ENCODE measurements at places on chromosomes 6 and 20. TPM values are rescaled to one million over a fixed set of nuclear protein-coding genes. Genes with fewer than 3 reads are reported as not detected.

Gene MCCD1
- not detected for total RNA-seq

Gene EYA2
- 4.5 TPM for total RNA-seq

- no peaks in the 10 kb centered on the region for H3K27me3 ChIP-seq
- H3K36me3 ChIP-seq = no peaks in the 10 kb centered on the region
- H3K4me3 ChIP-seq = no peak overlapping the region
- no peak overlapping the region for H3K27ac ChIP-seq
- no peak for DNase-seq
Observed at GRCh38 chr6:164273491-164273890, 859.0 kb downstream of the QKI start.

GRCh38 chr6:27126815-27127537 lies 120.5 kb upstream of the PRSS16 start:
- peak overlapping the region; percentile 51 for H3K27ac ChIP-seq
- H3K27me3 ChIP-seq = no peaks in the 10 kb centered on the region
- H3K4me3 ChIP-seq = peak overlapping the region; percentile 34
- DNase-seq = peak; percentile 93
- H3K36me3 ChIP-seq = no peaks in the 10 kb centered on the region

- H3K27me3 ChIP-seq = no peaks in the 10 kb centered on the region
- no peaks in the 10 kb centered on the region for H3K4me1 ChIP-seq
- H3K36me3 ChIP-seq = no peaks in the 10 kb centered on the region
- no peak overlapping the region for H3K27ac ChIP-seq
- H3K4me3 ChIP-seq = no peak overlapping the region
Observed at GRCh38 chr20:57908704-57909630, 199.2 kb upstream of the PMEPA1 start.

- H3K27ac ChIP-seq = no peak overlapping the region
- H3K4me3 ChIP-seq = no peak overlapping the region
- H3K36me3 ChIP-seq = no peaks in the 10 kb centered on the region
- peaks cover 16% of the 10 kb centered on the region for H3K4me1 ChIP-seq
Observed at GRCh38 chr6:75483136-75483952, 10.3 kb downstream of the FILIP1 start.

DNA sequence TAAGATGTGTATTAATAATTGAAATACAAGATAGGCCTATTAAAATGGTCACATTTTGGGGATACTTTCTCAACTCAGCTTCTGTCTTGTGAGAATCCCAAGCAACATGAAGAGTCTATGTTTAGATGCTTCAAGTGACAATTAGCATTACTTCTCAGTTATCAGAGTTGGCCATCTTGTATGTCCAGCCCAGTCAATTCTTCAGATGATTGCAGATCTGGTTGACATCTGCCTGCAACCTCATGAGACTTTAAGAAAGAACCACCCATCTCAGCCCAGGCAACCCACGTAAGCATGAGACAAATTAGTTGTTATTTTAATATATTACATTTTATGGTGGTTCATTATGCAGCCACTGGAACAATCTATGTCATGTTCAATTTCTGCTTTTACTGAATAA lies 256.5 kb downstream of the TENT5A start:
- no peaks in the 10 kb centered on the region for H3K4me1 ChIP-seq
- H3K36me3 ChIP-seq = no peaks in the 10 kb centered on the region
- no peak for DNase-seq
- H3K4me3 ChIP-seq = no peak overlapping the region

- H3K27ac ChIP-seq = no peak overlapping the region
- peaks cover 46% of the 10 kb centered on the region for H3K4me1 ChIP-seq
- no peaks in the 10 kb centered on the region for H3K36me3 ChIP-seq
- no peak for DNase-seq
- H3K27me3 ChIP-seq = no peaks in the 10 kb centered on the region
Observed at GRCh38 chr6:44054721-44055559, 72.3 kb downstream of the MRPL14 start.

DNA sequence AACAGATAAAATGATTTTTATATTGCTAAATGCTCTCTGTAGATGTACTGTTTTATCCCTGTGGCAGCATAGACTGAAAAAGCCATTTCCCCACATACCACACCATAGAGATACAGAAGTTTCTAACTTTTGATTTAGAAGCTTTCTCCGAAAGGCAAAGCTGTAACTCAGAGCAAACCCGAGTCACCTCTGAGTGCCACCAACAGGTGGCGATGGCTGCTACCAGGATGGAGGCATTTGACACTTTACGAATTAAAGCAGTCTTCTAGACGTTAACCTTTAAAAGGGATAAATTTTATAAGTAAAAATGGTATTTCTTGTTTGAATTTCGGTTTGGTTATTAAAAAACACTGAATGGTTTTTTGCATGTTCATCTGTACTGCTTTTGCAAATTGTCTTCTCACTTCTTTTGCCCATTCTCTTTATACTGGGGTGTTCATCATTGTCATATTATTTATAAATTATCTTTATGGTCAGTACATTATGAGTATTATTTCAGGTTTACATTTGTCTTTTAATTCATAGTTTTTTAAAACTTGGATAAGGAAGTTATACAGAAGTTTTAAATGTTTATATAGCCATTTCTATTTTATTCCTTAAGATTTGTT lies 201.0 kb upstream of the CEP162 start:
- H3K4me1 ChIP-seq = no peaks in the 10 kb centered on the region
- no peak overlapping the region for H3K27ac ChIP-seq
- no peak overlapping the region for H3K4me3 ChIP-seq
- peak; percentile 11 for DNase-seq
- peaks cover 10% of the 10 kb centered on the region for H3K27me3 ChIP-seq
- H3K36me3 ChIP-seq = no peaks in the 10 kb centered on the region

DNA sequence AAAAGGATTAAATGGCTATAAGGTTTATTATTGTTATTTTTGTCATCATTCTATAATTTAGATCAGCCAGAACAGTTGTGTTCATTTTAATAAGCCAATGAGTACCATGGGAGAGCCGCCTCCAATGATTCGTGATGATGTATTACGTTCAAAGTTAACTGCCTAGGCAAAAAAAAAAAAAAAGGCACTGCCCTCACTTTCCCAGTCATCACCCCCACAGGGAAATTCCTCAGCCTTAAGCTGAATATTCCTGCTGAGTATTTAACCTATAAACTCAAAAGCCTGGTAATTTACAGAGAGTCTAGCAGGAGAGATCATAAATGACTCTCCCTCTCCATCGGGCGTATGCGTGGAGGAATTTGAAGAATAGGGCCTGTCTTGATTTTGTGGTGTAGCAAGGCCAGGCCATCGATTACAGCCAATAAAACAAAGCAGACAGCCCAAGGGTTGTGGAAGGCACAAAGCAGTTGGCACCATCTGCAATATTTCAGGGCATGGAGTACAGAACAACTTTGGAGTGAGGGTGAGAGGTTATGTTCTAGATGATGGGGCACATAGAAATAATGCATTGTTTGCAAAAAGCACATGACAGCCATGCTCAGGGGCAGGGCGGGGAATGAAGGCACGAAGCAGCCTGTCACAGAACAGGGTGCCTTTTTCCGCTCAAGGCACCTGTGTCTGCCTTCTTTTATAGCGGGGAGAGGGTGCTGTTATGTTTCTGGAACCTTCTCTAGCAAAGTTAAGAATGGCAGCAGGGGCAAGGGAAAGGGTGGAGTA lies 138.2 kb upstream of the DTNBP1 start:
- H3K4me3 ChIP-seq = no peak overlapping the region
- no peaks in the 10 kb centered on the region for H3K36me3 ChIP-seq
- H3K4me1 ChIP-seq = no peaks in the 10 kb centered on the region
- H3K27ac ChIP-seq = no peak overlapping the region

DNA sequence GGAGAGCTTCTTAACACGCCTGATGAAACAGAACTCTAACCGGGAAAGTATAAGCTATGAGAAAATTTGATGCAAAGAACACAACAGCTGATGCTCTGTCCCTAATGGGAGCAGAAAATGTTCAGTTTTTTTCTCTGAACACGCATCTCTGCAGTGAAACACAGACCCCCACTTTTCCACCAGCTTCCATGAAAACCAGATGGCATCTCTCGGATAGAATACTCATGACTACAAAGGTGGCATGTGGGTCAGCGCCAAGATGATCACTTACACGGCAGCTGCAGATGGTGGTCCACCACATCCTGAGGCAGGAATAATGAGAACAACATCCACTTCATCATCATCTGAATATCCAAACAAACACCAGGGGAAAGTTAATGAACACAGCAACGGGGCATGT lies 85.2 kb upstream of the CNR1 start:
- H3K4me1 ChIP-seq = no peaks in the 10 kb centered on the region
- no peaks in the 10 kb centered on the region for H3K27me3 ChIP-seq
- no peak overlapping the region for H3K27ac ChIP-seq
- no peak overlapping the region for H3K4me3 ChIP-seq

GRCh38 chr20:24818056-24818455 lies 131.0 kb upstream of the CST7 start:
- H3K27ac ChIP-seq = no peak overlapping the region
- H3K4me1 ChIP-seq = no peaks in the 10 kb centered on the region
- H3K36me3 ChIP-seq = no peaks in the 10 kb centered on the region

DNA sequence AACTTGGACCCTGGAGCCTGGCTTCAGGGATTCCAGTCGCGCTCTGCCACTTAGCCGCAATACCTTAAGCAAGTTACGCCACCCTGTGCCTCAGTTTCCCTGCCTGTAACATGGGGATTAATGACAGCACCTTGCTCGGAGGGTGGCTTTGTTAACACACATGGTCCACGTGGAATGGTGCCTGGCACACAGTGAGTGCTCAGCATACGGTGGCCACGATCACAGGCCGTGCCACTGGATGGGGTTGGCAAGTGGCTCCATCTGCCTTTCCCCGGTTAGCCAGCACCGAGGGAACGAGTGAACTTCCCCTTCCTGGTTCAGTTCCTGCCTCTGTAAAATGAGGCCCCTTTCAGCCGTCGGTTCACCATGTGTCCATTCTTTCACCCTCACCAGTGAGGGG lies 17.2 kb downstream of the C6orf132 start:
- no peak for DNase-seq
- no peak overlapping the region for H3K4me3 ChIP-seq
- peaks cover 17% of the 10 kb centered on the region for H3K4me1 ChIP-seq
- peaks cover 4% of the 10 kb centered on the region for H3K36me3 ChIP-seq
- H3K27me3 ChIP-seq = no peaks in the 10 kb centered on the region

DNA sequence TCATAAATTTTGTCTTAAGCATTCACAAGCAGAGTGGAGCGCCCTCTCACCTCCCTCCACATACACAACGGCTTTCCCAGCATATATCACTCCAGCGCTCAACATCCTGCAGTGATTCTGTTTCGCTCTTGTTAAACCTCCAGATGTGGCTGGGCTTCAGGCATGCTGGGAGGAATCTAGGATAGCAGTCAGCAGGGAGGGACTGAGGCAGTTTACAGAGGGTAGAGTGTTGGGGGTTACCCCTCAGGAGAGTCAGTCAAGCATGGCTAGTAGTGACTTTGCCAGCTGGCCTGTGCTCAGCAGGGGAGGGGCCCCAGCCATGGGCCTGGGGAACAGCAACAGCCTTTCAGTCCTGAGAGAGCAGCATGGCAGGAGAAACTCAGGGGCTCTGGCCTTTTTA lies 161.4 kb upstream of the FLRT3 start:
- H3K4me1 ChIP-seq = no peaks in the 10 kb centered on the region
- H3K27me3 ChIP-seq = no peaks in the 10 kb centered on the region
- no peak overlapping the region for H3K27ac ChIP-seq
- DNase-seq = no peak

DNA sequence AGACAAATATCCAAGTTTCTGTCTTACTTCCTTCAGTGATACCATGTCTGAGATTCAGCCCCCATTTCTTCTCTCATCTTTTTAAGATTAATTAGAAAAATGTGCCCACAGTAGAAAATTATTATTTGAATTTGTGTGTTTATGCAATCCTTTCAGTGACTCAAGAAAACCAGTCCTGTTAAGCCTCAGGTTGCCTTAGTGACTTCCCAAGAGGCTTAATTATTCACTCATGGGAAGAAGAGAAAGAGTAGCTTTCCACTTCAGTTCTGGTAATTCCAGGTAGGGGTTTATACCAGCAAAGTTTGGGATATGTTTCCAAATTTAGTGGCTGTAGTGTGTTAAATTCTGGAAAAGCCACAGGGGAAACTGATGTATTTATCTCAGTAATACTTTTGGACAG lies 149.1 kb downstream of the RIMS1 start:
- H3K27me3 ChIP-seq = no peaks in the 10 kb centered on the region
- no peak for DNase-seq
- H3K4me3 ChIP-seq = no peak overlapping the region
- H3K4me1 ChIP-seq = no peaks in the 10 kb centered on the region
- H3K36me3 ChIP-seq = no peaks in the 10 kb centered on the region
- no peak overlapping the region for H3K27ac ChIP-seq

All from transverse colon (tissue), 4 donors.